CD4-positive, alpha-beta memory T cell (primary cell): ENCODE measurements at places on chromosomes 11 and 22.

- DNase-seq: no peak
Measured at GRCh38 chr11:102911758-102912481, 37.1 kb upstream of the MMP12 start.

DNA sequence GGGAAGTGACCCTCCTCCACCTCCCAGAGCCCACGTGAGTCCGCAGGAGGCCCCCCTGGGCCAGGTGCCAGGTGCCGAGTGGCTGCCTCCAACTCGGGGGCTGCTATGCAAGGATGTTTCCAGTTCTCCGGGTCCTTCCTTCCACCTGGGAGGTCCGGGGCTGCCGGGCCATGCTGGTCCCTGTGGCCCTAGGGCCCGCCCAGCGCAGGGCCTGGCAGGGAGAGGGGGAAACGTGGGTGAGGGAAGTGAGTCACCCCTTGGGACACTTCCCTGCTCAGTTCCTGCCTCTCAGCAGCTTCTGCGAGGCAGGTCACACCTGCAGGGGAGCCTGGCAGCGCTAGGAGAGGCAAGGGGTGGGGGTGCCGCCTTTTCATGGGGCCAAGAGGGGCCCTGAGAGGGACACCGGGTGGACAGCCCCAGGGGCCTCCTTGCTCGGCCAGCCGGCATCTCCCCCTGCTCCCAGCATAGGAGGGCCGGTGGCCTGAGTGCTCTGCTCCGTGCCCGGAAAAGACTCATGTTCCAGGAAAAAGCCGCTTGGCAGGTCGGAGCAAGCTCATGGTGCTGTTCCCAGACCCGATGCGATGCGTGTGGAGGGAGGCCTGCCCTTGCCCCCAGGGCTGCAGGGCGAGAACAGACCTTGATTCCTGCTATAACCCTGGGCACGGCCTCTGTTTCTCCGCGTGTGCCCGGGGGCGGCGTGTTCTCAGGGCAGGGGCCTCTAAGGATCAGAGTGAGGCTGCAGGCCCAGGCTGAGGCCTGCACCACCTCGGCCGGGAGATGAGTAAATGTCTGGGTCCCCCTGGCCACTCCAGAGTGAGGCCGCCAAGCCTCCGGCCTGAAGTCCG is 30.3 kb upstream of the WNT7B start:
- no peak for DNase-seq

DNA sequence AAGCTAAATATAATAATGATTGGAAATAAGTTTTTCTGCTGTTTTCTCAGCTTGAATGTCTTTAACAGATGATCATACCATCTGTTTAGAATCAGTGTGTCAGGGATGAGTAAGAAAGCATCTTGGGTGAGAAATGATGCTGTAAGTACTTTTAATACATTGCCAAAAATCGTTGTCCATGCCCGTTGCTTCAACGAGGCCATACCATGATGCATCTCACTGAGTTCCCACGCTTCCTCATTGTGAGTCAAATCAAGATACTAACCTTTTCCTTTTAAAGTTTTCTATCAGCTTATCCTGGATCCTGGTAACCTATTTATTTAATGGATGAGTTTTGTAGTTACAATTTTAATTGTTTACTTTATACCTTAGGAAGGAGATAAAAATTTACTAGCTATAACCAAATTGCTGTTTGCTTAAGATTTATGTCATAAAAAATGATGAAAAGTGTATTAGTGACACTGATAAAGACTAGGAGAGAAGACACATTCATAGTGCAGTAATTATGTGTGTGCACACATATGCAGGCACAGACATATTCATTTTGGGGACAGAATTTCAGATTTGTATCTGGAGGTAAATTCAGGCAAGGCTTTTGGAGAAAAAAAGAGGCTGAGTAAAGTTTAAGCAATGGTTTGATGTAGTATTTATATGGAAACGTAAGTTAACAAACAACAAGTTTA is 154.8 kb downstream of the UVRAG start:
- no peak for DNase-seq

GRCh38 chr11:79269611-79270307 is 171.1 kb downstream of the TENM4 start:
- no peak for DNase-seq

GRCh38 chr11:75740681-75741080 is 23.0 kb downstream of the MOGAT2 start:
- DNase-seq: no peak

- no peak for DNase-seq
Measured at GRCh38 chr22:36455571-36456463, 25.6 kb downstream of the TXN2 start.

DNA sequence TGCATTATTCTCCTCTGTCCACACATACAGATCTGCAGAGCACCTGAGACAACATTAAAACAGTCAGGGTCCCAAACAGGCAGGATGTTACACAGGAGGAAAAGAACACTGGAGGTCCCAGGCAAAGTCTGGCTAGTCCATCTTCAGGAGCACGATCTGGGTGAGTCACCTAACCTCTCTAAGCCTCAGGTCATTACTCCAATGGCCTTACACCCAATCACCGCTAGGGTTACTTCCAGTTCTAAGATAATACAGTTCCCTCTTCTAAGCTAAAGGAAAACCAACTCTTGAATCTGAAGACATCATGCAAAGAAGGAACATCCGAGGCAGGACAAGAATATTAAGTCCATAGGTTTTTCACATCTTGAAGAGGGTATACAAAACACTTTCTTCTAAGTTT is 24.5 kb downstream of the ASCC2 start:
- DNase-seq: no peak

DNA sequence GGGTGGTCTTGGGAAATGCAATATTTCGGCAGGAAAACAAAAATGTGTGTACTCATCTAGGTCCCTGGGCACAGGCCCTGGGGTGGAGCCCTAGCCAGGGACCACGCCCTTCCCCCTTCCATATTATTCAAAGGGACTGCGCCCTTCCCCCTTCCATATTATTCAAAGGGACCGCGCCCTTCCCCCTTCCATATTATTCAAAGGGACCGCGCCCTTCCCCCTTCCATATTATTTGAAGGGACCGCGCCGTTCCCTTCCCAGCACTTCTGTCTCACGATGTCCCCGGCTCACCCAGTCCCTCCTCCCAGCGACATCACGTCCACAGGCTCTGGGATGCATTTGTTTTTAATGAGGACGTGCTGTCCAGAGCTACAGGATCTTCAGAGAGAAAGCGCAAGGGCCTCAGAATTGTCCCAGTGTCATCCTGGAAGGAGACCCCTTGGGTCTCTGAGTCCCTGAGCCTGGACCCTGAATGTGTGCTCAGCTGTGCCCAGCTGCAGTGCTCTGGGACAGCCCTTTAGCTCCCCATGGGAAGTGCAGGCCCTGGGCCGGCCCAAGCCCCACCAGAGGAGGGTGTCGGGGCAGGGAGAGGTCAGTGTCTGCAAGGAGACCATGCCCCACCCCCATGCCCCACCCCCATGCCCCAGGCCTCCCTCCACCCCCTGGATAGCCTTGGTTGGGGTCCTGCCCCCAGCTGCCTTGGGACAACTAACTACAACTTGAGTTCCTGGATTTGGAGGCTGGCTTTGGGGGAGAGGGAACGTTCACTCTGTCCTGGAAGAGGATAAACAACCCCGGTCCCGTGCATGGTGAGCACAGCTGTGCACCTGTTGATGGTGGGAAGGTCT is 810.0 kb downstream of the BRD1 start:
- DNase-seq: no peak

- no peak for DNase-seq
Measured at GRCh38 chr22:19871845-19872778, 17.4 kb upstream of the GNB1L start.

DNA sequence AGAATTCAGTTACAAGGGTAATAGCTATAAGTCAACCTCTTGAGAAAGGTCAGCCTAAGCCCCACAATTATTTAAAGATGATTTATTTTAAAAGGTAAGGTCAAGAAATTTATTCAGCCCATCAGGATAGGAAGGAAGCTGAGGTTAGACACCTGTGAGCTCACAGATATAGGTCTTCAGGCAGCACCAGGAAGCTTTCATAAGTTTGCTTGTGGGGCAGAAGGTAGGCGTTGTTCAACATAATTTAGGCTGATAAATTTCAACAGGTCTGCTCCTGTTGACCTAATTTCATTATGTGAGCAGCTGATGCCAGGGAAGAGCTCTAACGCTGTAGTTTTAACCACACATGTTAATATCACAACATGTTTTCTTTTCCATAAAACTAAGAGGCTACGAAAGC is 118.1 kb upstream of the APOA1 start:
- peak; percentile 35 for DNase-seq

DNA sequence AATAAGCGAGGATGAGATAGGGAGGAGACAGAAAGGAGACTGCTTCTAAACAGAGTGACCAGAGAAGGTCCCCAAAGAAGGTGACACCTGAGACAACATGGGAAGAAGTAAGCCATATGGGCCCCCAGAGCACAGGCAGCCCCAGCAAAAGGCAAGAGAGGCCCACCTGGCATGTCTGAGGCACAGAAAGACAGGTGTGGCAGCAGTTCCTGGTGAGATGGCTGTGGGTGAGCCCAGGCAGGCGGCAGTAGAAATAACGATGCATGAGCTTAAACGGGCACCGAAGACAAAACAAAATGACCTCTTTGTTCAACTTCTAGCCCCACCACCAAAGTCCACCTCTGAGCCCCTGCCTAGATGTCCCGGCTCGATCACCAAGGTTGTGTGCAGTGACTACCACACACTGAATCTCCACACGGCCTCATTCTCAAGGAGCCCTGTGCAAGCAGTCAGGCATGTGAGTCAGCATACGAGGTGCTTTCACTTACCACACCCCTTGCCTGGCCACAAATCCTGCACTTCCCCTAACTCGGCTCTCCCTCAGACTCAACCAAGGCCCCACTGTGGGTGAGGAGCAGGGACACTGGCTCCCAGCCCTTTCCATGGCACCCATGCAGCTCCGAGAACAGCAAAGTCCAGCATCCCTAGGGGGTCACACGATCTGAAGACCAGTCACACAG is 77.6 kb downstream of the PACSIN2 start:
- DNase-seq: no peak

DNA sequence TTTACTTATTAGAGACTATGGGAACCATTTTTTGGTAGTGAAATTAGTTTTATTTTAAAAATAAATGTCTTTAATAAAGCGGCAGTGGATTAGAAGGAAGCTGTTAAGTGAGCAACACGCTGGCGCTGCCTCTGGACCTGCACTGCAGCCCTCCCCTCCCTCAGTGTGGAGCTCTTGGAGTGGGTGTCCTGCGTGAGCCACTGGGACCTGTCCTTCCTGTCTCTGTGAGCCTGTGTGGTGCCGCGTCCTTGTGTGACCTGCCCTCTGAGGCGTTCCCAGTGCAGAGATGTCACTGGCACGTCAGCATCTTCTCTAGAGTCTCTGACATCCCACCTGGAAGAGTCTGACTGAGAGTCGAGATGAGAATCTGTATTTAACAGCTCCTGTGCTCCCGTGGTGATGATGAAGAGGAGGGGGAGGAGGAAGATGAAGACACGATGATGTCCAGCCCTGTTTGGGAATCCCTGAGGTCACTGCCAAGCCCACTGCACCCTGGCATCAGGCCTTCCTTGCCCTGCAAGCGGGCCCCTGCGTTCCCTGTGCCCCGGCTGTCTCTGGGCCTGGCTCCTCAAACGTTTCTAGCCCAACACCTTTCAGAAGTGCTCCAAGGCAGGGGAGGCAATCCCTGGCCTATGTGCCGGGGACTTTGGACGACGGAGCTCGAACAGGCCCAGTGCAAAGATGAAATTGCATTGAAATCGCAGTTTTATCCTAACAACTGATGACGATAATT is 271.8 kb downstream of the TBC1D22A start:
- no peak for DNase-seq

GRCh38 chr22:17359501-17359900 is 9.8 kb upstream of the CECR2 start:
- DNase-seq: no peak

- DNase-seq: no peak
Measured at GRCh38 chr11:19715373-19715772, 2.7 kb downstream of the NAV2 start.

DNA sequence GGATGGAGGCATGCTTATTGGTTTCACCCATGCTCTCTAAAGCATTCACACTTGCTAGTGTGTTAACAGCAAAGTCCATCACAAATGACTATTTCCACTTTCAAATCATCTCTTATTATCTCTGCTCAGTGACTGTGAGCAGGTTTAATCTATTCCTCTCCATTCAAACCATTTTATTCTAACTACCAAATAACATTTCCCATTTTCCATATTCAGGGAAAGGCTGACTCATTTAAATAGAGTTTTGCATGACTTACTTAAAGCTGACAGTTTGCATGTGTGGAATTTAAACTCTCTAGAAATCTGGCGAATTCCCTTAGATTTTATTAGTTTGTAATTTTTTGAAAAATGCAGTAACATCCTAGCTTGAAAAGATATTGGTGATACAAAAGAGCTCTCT is 615.7 kb upstream of the LRRC4C start:
- DNase-seq: no peak

DNA sequence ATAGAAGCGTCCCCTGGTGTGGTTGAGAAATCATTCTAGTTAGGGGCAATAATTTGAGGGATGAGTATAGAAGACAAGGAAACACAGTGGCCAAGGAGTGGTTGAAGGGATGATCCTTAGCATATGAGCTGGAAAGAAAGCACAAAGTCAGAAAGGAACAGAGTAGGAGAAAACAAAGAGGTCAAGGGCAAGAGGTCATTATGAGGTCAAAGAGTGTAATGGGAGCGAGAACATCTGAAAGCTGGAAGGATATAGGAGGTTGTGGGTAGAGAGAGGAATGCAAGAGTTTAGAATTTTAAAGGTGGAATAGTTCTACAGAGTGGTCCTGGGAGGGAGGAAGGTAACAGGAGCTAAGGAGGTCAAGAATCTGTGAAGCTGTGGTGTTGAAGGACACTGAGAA is 2.0 kb downstream of the DCHS1 start:
- DNase-seq: no peak

DNA sequence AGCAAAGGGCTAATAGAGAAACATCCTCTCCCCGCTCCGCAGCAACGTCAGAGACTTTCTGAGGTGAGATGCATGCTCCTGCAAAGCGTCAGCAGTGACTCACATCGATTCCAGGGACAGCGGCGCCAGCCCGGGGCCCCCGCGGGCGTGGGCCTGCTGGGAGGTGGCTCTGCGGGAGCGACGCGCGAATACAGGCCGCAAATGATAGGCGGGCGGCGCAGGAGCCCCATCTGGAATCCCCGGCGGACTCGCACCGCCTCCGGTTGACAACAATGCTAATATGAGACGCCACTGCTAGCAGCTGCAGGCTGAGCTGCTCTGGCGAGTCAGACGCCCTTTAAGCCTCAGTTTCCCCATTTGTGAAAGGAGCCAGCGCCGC is 557 bp downstream of the RANGAP1 start:
- peak; percentile 85 for DNase-seq

DNA sequence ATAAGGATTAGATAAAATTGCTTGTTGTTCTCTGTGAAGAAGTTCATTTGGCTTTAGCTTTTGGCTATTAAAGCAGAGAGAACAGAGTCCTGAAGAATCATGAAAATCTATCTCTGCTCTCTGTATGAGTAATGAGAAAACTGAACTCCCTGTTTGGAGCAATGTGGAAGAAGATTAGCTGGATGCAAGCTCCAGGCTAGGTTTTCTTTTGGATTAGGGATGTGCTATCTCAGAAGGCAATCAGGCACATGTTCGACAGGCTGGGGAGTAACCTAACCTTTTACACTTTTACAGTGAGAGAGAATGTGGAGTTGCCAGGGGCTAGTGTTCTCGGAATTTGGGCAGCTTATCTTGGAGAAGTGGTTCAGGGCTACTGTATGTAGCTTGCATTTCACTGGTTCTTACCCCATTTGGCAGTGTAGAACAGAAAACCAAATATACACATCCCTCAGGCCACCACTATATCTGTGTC is 8.5 kb upstream of the SLN start:
- DNase-seq: no peak
